Midbrain (tissue), 1 donor: ENCODE measurements at places on chromosomes 16 and 17.
A peak's percentile ranks its signal among the peaks of the same experiment; 100 is the strongest.

DNA sequence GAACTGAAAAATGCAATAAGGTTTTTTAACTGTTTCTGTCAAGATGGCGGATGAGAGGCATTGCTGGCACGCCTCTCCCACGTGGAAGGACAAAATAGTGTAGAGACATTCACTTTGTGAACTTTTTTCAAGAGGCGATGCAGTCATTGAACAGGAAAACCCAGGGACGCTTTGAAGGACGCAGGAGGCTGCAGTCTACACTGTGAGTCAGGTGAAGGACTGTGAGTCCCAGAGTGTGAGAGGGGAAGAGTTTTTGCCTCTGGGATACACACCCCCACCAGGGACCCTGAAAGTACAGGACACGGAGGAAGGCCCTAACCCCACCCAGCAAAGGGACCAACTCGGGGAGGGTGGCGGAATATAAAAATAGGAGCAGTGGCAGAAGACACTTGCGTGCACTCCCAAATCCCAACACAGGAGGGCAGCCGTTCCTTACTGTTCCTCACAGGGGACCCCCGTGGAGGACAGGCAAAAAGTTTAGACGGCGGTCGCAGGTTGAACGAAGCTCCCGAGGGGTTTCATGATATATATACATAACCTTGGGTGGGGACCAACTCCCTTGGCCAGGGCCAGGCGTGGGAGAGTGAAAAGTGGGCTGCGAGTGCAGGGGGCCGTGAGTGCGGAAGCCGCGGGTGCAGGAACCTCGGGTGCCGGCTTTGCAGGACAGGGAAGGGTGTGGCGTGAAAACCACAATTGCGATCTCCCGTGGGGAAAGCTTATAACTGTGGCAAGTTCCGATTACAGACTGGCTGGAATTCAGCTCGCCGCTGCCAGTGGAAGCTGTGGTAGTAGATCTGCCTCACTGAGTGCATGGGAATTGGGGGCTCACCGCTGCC, 82.0 kb upstream of the ALOX12 start:
- DNase-seq, result peak; percentile 22

- no peak for DNase-seq
Measured at GRCh38 chr16:89482150-89482816, 8.1 kb downstream of the ANKRD11 start.

GRCh38 chr17:39566094-39566850, 41.4 kb downstream of the NEUROD2 start:
- no peak for DNase-seq

DNA sequence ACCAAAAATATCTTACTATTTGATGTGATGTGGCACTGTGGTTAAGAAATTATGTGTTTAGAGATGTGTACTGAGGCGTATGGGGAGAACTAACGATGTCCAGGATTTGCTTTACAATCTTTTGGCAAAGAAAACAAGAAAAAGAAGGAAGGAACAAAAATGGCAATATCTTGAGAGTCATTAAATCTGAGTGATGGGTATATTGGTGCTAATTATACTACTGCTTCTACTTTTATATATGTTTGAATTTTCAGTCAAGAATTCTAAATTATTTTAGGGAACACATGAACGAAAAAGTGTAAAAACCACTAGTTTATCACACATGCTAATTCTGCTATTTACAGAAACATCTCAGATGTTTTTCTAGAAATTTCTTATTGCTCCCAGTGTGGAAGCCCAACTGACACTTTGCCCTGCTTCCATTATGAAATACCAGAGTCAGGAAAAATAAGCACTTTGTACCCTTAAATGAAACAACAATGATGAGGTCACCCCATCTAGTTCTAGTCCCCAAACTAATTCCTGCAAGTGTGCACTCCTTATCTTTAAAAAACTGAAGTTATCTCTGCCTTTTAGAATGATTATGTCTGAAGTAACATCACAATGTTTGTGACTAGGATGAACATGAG, 18.8 kb downstream of the TAT start:
- no peak for DNase-seq

DNA sequence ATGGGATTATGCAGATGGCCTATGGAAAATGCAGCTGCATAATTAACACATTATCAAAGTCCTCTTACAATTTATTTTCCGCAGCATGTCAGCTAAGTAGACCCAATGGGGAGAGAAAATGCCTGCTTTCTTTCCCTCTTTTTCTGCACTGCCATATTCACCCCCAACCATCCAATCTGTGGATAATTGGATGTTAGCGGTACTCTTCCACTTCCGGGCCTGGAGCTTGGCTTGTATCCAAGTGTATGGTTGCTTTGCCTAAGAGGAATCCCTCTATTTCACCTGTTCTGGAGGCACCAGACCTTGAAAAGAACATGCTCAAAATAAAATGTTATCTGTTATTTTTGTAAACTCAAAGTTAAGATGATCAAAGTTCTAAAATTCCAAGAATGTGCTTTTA, 41.1 kb upstream of the CACNG3 start:
- no peak for DNase-seq

DNA sequence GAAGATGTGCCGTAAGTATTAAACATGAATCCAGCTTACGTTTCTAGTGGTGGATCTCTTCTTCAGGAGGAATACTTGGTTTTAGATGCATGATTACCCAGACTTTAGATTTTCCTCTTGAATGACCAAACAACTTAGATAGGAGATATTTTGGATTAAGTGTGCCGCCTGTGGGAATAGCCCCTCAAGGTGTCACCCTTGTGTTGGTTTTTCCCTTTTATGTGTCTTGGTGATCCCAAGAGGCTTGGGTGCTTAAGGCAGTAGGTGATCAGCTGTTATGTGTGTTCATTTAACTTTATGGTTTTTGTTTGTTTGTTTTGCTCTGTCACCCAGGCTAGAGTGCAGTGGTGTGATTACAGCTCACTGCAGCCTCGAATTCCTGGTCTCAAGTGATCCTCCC, 115.1 kb downstream of the PPM1E start:
- DNase-seq, result no peak

DNA sequence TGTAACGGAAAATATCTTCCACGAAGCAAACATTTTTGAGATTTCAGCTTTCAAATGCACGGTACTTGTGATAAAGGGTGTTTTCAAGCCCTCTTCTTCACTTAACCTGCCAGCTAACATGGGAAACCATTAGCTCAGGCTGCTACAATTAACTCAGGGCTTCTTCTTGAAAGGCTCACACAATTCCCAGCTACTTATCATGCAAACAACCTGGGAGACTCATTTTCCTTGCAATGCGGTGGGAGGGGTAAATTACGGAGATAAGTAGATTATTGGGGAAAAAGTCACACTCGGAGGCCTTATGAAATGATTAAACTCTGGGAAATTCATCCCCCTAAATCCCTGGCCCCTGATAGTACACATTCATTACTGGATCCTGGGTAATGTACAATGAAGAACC, 266.4 kb downstream of the STX8 start:
- DNase-seq, result no peak

GRCh38 chr16:55214974-55215494, 109.0 kb upstream of the IRX6 start:
- no peak for DNase-seq

- no peak for DNase-seq
Measured at GRCh38 chr16:64532117-64532516, 589.7 kb downstream of the CDH11 start.

GRCh38 chr17:55304171-55304859, 39.6 kb downstream of the HLF start:
- DNase-seq, result no peak

GRCh38 chr16:51159296-51159695, 8.2 kb upstream of the SALL1 start:
- no peak for DNase-seq

DNA sequence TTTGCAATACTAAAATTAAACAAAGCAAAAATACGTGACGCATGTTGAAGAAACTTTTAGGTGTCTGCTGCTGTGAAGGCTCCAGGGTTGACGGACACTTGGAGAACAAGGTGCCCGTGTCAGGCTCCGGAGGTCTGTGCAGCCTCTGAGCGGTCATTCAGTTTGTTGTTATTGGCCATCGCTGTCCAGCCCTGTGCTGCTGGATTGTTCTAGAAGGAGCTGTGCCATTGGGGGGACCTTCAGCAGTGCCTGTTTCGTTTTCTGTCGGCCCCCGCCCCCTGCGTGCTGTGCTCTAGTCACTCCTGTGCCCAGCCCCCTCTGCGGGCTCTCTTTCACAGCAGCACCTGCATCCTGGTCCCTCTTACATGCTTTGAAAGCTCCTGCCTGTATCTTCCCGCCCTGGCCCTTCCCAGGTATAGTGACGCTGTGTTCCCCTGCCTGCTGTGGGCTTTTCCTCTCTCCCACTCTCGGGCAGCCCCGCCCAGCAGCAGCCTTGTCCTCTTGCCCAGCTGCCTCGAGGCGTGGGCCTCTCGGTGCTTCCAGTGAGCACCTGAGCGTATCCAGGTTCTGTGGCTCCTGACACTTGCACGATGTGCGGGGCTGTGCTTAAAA, 50.7 kb downstream of the RNF213 start:
- DNase-seq, result no peak

DNA sequence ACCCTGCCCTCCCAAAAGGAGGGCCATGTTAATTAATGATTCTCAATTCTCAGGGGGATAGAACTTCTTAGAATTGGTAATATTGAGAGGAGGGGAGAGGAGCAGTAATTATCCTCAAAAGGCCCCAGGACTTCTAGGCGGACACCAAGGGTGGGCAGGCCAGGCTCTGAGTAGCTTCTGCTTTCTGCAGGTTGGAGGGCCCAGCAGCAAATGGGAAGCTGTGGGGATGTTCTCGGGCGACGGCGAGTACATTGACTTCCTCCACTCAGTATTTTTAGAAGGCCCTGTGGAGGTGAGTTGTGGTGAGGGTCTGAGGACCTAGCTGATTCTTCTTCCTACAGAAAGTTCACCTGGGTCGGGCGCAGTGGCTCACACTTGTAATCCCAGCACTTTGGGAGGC, 57.5 kb downstream of the DNAH2 start:
- no peak for DNase-seq

GRCh38 chr17:79728908-79729471, 1.8 kb upstream of the ENPP7 start:
- no peak for DNase-seq

GRCh38 chr17:48610282-48611211, at the start of gene HOXB7:
Gene HOXB7, minus strand, starts transcription at chr17:48611017. Its CDS starts 99 bp downstream, at chr17:48610918.
- DNase-seq, result peak; percentile 17

- peak; percentile 59 for DNase-seq
Measured at GRCh38 chr17:39626171-39627046, at the start of gene PPP1R1B. Gene PPP1R1B, plus strand, starts transcription at chr17:39626952. Its CDS starts 441 bp downstream, at chr17:39627393.

- no peak for DNase-seq
Measured at GRCh38 chr16:84545114-84545737, 40.8 kb upstream of the MEAK7 start.

- no peak for DNase-seq
Measured at GRCh38 chr17:69878661-69879060, 196.4 kb upstream of the KCNJ16 start.

GRCh38 chr17:59423903-59424302, 92.4 kb downstream of the YPEL2 start:
- DNase-seq, result no peak

- DNase-seq, result peak; percentile 30
Measured at GRCh38 chr16:1378804-1379303, 27.1 kb downstream of the GNPTG start.

DNA sequence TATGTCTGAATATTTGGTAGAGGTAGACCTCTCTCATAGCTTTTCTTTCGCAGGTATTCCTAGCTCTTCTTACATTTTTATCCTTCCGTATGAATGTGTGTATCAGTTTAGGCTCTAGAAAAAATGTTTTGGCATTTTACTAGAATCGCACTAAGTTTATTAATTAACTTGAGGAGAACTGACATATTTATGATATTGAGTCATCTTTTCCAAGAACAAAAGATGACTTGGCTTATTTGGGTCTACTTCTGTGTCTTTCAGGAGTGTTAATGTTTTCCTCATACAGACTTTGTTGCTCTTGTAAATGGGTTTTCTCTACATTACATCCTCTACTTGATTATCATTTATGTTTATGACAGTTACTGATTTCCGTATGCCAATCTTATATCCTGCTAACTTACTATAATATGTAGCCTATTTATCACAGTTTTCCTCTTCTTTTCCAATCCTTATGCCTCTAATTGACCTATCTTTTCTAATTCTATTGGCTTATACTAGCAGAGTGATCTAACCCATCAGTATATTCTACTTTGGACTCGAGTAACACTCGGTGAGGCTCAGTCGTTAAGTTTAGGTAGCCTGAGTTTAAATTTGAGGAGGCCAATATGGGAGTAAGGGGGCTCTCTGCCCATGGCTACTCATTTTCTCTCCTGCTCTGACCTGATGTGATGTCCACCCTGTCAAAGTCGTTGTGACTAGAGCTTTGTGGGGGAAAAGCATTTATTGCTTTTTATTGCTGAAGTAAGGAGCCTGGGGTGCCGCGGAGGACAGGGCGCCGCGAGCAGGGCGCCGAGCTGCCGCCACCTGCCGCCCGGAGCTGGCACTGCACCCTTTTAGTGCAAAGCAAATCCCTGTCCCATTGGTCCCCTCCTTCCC, 20.0 kb downstream of the ST6GALNAC1 start:
- DNase-seq, result peak; percentile 67

DNA sequence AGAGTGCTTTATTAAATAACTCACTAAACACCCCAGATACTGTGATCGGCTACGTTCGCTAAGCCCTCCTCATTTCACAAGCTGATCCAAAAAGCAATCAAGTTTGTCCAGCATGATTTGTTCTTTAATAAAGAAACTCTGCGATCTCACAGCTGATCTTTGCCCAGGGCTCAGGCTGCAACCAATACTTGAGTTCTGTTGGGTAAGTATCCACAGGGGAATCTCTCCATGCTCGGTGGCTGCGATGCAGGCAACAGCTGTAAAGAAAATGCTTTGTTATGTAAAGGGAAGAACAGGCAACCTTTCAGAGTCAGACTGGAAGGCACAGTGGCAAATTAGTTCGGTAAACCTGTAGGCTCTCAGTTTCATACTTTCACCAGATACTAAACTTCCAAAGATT, 67.5 kb downstream of the SHISA6 start:
- DNase-seq, result no peak

DNA sequence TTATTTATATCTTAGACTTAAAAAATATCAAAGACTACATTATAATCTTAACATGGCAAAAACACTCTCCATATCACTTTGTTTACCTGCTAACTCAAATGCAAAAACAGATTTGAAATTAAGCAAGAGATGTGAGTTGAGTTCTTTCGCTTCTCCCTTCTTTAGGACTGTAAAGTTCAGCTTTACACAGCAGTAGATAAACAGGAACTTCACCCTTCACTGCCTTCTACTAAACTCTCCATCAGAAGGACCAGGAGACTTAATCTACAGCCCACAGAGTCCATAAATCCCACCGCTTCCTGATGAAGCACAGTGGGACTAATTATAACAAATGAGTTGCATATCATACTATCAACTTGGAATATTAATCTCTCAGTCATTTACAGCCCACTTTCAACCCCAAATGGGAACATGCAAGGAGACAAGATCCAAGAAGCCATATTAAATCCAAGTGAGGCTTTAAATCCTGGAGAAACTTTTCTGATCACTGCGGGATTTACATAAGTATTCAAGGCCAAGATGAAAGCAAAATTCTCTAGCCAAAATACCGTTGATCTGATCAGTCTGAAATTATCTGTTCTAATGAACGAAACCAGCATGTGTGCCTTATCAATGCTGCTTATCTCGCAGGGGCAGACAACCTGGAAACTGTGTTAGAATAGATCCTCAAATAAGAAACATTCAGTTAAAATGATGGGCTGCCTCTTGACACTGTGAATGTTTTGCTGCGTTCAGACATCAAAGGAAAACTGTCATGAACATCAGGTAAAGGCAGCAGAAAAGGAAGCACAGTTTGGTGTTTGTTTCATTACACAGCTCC, 1.6 kb downstream of the AMFR start:
- no peak for DNase-seq

GRCh38 chr17:77371117-77371887, 230.5 kb downstream of the SEC14L1 start:
- DNase-seq, result no peak
